ENCODE measurements at places on chromosomes 2 and 18. TPM values are rescaled to one million over a fixed set of nuclear protein-coding genes. Genes with fewer than 3 reads are reported as not detected.
A peak's percentile ranks its signal among the peaks of the same experiment; 100 is the strongest.

DNA sequence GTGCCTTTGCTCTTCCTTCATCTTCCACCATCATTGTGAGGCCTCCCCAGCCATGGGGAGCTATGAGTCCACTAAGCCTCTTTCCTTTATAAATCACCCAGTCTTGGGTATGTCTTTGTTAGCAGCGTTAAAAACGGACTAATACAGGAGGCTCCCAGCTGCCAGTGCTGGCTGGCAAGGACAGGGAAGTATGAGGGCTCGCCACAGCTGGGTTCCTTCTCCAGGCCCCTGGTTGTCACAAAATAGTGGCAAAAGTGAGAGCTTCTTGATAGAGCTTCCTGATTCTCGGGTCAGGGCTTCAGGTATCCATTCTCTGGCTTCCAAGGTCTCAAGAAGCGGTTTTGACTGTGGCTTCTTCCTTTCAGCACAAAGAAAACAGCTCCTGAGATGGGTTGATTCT lies 85.0 kb downstream of the ZNF516 start:
- DNase-seq, result peak; percentile 68

GRCh38 chr2:25671622-25672021 lies 1.8 kb downstream of the DTNB start:
- DNase-seq, result no peak

Gene DSG4
- total RNA-seq, result not detected

DNA sequence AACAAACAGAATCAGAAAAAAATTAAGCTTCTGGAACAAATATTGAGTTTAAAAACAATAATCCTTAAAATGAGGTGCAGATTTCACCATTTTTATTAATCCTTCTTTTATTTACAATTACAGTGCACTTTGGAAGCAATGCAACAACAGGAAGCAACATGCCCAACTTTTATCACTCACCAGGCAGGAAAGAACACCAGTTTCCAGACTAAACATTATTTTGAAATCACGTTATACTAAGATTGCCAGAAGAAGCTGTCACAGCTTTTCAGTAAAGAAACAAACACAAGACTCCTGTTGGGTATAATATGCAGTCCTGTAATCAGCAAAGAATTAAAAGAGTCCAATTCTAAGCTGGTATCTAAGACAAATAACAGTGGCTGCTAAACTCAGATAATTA lies 137.9 kb upstream of the ZC3H15 start:
- DNase-seq, result no peak

DNA sequence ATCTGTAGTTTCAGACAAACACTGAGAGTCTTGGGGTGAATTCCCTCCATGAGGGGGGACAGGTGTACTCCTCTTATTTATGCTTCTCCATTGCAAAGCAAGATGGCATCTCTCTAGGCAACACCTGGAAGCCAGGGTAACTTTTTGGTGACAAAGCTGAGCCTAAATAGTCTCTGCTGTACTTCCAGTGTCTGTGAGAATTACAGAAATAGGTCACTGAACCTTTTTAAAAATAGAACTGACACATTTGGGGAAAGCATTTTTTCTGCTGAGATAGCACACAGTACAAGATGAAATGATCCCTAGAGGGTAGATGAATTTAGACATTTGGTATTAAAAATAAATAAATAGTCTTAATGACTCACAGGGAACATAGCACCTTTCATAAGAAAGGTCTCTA lies 71.7 kb upstream of the SP3 start:
- DNase-seq, result no peak

DNA sequence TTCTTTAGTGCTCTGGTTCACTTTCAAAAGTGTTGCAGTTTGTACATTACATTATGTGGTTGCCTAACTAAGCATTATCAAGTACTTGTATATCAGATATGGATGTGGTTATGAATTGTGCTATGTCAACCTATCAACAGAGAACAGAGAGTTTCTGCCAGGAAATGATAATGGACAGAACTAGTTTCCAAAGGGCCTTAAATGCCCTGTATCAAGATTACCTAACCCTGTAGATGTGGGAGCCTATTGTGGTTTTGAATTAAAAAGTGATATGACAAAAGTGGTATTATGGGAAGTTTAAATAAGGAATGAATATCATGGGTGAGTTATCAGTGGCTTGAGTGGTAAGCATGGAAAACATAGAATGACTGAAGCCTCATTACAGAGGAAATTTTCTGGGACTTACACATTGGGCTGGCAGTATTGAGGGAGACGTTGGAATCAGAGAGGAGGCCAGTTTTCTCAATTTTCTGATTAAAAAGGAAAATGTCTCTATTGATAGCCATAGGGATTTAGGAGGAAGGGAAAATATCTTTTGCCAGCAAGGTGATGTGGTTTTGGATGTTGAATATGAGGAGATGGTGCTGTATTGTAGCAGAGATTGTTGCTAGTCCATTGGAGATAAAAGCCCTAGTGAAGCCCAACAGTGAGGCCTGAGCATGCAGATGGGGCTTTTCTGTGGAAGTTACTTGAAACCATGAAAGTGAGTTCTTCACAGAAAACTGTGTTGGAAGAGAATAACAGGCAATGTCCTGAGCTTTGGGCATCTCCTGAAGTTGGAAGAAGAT lies 140.7 kb downstream of the TTC27 start:
- DNase-seq, result no peak

Gene UGT1A8
- not detected for total RNA-seq

- DNase-seq, result no peak
These were observed 105.6 kb downstream of the XRCC5 start for GRCh38 chr2:216214768-216215167.

- no peak for DNase-seq
These were observed 47.4 kb downstream of the SLC35F5 start for GRCh38 chr2:113709022-113709421.

DNA sequence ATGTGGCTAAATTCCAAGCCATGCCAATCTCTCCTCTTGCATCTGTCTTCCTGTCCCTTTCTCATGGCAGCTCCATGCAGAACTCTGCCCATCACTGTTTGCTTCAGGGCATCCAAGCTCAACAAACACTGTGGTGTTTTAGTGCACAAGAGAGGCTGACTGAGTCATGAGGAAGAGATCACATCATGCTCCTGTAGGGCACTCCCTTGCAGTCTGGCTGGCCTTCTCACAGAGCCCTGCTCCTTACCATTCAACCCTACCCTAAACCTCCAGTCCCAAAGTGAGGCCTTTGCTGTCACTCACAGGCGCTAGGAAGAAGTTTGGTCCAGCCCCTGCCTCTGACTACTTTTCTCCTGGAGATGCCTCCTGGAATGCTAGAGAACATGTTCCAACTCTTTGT lies 194.0 kb downstream of the LRATD1 start:
- no peak for DNase-seq

DNA sequence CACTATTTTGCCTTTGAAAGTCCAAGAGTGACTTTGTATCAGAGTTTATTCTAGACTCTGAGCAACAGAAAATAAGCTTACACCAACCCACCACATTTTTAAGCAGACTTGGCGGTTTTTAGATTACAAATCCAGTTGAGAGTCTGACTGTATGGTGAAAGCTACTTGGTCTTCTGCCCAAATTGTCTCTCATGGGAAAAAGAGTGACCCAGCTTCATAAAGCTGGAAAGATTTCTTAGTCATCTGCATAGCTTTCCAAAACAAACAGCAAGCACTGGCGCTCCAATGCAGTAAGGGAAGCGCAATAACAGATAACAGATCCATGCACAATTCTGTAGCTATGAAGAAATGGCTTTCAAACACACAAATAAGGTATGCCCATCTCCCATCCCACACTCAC lies 7.1 kb downstream of the DSG1 start:
- DNase-seq, result no peak

Gene ACVR2A
- total RNA-seq, result 11.7 TPM

Gene PSMA8
- total RNA-seq, result 0.14 TPM

DNA sequence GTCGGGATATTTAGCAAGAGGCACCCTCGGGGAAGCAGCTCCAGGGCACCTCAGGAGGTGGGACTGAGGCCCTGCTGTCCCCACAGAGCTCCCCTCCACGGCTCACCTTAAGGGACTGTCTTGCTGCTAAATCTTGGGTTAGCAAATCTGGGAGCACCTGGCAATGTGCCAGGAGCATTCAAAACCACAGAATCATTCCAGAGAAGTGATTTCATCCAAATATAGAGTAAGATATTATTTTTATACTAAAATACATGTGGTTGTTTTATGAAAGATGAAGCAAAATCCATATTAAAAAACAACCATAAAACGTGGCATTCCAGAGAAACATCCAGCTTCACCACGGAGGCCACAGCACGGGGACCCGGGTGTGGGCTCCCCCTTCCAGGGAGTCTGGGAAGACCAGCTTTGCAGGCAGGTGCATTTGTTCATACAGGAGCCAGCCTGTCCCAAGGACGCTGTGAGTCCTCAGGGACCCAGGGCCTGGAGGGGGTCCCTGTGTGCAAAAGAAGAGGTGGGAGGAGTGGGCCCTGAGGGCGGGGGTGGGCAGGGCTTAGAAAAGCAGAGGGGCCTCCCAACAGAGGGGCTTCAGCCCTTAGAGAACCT lies 16.3 kb downstream of the HS1BP3 start:
- peak; percentile 26 for DNase-seq

- DNase-seq, result peak; percentile 48
These were observed 8.7 kb upstream of the KIAA2012 start for GRCh38 chr2:202064171-202064880.

Gene RNU2-63P
- not detected for total RNA-seq

- no peak for DNase-seq
These were observed 68.3 kb upstream of the ZNF397 start for GRCh38 chr18:35172451-35173035.

DNA sequence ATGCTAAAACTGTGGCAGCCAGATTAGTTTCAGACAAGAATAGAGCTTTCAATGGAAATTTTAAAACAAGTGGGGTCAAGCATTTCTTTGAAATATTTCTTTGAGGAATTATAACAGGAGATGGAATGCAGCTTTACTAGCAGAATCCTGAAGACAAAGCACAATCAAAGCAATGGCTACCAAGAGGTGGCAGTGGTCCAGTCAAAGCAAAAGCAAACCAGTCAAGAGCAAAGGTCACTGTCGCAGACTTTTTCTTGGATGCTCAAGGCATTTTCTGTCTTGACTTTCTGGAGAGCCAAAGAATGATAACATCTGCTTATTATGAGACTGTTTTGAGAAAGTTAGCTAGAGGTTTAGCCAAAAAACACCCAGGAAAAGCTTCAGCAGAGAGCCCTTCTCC lies 351.2 kb upstream of the DLGAP1 start:
- DNase-seq, result no peak

DNA sequence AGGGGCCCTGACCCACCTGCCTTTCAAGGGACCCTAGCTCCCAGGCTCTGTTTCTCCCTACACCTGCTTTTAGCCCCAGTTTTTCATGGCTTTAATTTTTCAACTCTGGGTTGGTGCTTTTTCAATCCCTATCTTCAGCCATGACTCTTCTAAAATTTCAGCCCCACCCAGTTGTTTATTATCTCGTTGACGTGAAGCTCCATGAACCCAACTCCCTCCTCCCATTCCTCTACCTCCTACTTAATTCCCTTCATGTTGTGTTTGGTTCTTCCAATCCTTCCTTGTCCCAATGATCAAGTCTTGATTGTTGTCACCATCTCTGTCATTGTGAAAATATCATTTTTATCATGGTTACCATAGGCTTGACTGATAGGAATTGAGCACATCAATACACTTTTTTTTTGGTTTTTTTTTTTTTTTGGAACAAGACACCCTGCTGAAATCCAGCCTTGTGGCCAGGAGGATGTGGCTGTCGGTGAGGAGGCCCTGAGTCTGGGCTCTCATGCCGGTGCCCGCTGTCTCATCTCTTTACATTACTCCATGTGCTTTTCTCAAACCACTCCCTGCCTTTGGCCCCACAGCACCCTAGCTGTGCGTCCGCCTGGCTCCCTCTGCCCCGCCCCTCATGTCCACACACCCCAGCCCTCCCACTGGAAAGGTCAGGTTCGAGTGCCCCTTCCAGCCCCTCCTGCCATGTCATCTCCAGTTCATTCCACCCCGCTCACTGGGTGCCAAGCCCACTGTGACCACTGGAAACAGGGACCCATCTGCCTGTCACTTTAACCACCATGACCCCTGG lies 39.3 kb downstream of the NAPG start:
- DNase-seq, result no peak

DNA sequence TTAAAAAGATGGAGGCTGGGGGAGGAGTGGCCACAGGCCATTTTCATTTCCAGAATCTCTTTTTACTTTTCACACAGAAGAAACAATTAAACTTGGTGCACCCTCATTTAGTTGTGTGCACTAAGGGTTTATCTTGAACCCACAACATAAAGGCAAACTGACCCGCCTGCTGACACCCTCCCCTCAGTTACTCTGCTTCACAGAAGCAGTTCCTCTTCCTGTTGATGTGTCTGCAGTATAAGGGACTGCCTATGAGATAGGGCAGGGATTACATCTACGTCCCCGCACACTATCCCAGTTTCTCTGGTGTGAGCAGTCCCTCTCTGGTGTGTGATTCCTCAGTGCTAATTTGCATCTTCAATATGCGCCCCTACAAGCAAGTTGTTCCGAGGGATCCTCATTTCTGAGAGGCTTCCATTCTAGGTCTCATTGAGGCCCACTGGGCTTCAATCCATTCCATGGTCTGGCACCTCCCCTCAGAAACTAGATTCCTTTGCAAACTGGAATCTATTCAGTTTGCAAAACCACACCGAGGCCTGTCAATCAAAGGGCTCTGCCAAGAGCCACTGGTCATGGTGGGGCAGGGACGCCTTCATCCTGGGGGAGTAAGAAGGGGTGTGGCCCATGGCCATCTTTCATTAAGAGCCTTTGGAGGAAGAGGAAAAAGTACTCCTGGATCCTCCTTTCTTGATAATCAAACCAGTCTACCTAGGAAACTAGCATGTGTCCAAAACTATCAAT lies 12.3 kb downstream of the CREG2 start:
- DNase-seq, result no peak

Gene RNF152
- 12.6 TPM for total RNA-seq

GRCh38 chr2:186346216-186346615 lies 139.8 kb upstream of the ZC3H15 start:
- no peak for DNase-seq

Gene MYOM1
- total RNA-seq, result 611 TPM

Gene AGXT
- not detected for total RNA-seq

DNA sequence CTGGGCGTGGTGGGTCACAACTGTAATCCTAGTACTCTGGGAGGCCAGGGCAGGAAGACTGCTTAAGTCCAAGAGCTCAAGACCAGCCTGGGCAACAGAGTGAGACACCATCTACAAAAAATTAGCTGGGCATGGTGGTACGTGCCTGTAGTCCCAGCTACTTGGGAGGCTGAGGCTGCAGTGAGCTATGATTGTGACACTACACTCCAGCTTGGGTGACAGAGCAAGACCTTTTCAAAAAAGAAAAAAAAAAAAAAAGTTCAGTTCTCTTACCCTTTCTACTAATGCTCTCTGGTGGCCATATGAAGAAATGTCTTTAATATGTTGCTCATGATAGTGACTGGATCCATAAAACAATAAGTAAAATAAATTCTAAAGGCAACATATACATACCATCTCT lies 14.9 kb downstream of the TYW5 start:
- no peak for DNase-seq

DNA sequence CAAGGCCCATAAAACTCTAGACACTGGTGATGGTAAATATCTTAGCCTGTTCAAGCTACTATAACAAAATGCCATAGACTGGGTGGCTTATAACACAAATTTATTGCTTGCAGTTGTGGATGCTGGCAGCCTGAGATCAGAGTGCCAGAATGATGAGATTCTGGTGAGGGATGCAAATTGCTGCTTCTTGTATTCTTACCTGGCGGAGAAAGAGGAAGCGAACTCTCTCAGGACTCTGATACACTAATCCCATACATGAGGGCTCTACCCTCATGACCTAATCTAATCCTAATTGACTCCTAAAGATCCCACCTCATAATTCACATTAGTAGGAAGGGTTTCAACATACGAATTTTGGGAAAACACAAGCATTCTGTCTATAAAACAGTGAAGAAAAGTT lies 4.6 kb upstream of the IER3IP1 start:
- no peak for DNase-seq
